ENCODE measurements at places on chromosomes 7 and 10.
A peak's percentile ranks its signal among the peaks of the same experiment; 100 is the strongest.

DNA sequence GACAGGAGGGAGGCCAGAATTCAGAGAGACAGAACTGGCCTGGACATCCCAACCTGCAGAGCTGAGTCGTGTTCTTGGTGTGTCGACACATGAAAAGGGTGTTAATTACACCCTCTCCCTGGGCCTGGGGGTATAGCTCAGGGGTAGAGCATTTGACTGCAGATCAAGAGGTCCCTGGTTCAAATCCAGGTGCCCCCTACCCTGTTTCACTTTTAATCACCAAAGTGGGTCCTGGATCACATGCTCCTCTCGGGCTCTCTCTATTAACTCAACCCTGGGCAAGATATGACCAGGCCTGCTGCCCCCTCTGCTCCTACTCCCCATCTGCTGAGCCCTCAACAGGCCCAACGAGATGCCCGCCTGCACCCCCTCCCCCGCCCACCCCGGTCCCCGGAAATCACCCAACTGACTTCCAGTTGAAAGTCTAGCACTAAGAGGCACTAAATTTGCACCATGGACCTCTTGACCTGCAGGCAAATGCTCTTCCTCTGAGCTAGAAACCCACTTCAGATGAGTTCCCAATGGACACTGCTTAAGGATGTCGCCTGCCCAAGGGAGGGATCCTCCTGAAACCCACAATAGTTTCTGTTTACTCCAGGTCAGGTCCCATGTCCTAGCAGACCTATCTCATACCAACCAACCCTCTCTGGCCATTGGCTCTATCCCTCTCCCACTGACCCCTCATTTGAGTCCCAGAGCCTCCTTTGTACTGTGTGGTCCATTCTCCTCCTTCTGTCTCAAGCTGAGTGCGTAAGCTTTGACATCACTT lies 137.6 kb downstream of the ZNF467 start:
- no peak for DNase-seq

GRCh38 chr10:78541481-78542140 lies 507.9 kb downstream of the RPS24 start:
- DNase-seq: no peak

DNA sequence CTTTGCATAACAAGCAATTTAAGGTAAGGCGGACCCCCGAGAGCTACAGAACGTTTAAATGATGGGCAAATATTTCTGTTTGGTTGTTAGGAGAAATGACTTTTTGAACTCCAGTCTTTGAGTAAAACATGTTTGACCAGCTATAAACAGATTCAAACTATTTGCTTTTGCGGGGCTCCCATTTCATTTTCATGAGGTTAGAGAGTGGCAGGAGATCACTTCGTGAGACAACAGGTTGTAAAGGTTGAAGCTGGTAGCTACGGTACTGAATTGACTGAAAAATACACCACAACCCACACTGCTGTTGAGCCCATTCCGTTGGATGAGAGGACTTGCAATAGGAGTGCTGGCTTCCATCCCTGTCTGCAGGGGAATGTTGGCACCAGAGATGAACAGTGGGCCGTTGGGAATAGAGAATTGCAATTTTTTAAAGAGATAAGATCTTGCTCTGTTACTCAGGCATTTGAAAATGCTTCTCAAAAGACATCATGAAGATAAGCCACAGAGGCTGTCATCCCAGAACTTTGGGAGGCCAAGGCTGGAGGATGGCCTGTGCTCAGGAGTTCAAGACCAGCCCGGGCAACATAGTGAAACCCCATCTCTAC lies 65.7 kb upstream of the CARD11 start:
- DNase-seq: no peak

GRCh38 chr7:47933215-47933614 lies 15.1 kb downstream of the PKD1L1 start:
- DNase-seq: no peak

DNA sequence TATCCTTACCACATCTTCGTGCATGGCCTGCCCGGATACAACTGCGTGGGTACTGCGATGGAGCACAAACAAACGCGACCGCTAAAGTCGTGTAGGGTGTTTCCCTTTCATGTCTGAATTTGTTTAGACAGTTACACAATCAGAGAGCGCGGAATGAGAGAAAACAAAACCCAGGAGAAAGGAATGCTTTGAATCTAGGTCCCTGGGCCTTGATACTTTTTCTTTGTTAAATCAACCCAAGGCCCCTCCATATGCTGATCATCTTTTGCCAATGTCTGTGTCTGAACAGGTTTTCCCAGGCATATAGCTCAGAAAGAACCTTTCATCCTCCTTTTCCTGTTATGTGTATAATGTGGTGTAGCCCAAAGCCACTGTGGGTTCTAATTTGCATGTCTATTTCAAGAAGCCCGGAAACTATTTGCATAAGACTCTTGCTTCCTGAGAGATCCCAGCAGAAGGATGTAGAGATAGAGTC lies 145.8 kb downstream of the FRMD4A start:
- DNase-seq: no peak

DNA sequence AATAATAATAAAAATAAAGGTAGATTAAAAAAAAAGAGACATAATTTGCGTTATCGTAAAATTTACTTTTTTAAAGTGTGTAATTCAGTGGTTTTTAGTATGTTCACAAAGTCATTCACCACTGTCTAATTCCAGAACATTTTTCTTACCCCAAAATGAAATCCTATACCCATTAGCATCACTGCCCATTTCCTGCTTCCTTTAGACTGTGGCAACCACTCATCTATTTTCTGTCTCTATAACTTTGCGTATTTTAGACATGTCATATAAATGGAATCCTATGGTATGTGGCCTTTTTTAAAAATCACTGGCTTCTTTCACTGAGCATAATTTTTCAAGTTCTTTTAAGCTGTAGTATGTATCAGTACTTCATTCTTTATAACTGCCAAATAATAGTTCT lies 53.6 kb downstream of the KAT6B start:
- no peak for DNase-seq

DNA sequence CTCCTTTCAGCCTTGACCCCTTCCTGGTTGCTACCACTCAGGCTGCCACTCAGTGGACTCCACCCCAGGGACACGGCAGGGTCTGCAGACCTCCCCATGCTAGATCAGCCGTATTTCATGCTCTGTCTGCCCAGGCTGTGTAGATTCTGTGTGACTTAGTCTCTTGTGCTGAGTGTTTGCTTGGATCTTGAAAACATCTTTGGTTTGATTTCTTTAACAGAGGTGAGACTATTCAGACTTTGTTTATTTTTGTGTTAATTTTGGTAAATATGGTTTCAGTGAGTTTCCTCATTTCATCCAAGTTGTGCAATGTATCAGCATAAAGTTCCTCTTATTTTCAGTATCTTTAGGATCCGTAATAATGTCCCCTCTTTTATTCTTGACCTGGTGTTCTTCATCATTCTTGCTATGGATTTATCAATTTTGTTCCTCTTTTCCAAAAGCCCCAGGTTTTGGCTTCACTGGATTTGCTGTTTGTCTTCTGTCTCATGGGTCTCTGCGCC lies 21.2 kb upstream of the PWWP2B start:
- DNase-seq: no peak

- DNase-seq: no peak
Measured at GRCh38 chr10:132132421-132132841, 54.3 kb upstream of the DPYSL4 start.

DNA sequence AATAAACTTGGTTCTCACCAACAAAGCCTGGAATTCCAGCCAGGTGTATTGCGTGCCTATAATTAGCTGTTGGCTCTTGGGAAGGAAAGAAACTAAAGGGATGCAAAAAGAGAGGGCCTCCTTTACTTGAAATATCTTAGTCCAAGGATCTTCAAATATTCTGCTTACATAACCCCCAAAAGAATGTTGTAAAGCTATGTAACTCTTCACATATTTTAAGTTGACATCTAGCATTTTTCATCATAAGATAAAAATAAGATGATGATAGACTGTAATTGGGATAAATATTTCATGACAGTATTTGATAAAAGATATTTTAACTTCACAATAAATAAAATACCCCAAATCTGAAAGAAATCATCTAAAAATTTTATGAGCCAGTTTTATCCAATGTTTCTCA lies 52.5 kb upstream of the SEPTIN7 start:
- DNase-seq: no peak

GRCh38 chr7:7157887-7158271 lies 24.5 kb upstream of the C1GALT1 start:
- no peak for DNase-seq

- no peak for DNase-seq
Measured at GRCh38 chr7:16822029-16822428, 17.2 kb upstream of the AGR2 start.

GRCh38 chr10:61321041-61321857 lies 131.9 kb downstream of the TMEM26 start:
- DNase-seq: no peak

DNA sequence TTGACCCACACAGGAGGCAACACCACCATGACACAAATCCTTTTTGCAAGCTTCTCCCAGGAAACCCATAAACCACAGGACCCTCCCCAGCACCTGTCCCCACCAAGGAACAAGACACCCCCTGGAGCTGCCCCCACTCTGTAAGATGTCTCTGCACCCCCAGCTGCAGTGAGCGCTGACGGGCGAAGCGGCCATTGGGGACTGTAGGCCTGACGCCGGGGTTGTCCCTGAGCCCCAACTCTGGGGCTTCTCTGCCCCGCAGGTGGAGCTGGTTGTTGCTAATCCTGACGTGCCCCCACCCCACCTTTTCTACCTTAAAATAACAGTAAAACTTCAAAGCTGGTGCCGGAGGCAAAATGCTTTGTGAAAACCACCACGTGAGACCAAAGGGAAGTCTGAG lies 94.7 kb upstream of the PPP2R2D start:
- no peak for DNase-seq

- peak; percentile 85 for DNase-seq
Measured at GRCh38 chr7:102433219-102434038, at the start of gene ORAI2. ORAI2 (plus strand) TSS chr7:102433575; CDS start chr7:102438957, 5,382 bp downstream.

GRCh38 chr10:97494863-97495506 lies 3.2 kb downstream of the MMS19 start:
- DNase-seq: no peak

Data from WERI-Rb-1 (cell line).